ENCODE measurements at places on chromosomes 7 and 10.

DNA sequence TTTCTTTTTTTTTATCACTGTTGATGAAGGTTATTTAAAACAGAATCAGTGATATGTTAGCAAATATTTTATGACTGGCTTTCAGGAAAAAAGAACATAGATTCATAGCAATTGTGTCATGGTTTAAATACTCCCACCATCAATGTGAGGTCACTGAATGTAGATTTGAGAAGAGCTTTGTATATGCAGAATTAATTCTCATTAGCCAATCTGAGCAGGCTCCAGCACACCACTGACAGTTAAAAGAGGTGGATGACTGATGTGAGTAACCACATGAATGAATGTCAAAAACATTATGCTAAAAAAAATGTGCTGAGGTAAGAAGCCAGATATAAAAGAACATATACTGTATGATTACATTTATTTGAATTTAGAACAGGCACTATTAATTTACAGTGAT, 174.8 kb upstream of the KAT6B start:
- no peak for DNase-seq

- DNase-seq, result no peak
Observed at GRCh38 chr7:102302025-102302424, 15.4 kb downstream of the SH2B2 start.

DNA sequence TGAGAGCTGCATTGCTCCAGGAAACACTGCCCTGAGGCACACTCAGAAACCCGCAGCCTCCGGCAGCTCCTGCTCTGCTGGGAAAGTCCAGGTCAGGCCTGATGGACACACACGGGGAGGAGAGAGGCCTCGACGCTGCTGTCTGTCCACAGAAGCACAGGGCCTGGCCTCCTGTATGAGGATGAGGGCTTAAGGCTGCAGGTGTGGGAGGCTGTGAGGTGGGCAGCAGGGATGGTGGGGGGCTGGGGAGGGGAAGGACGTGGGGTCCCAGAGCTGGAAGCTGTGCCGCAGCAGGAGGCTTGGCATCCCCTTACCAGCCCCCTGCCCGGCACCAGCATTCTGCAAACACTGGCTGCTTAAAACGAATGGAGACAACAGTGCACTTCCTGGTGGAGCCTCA, 186.2 kb downstream of the DNAJB6 start:
- DNase-seq, result no peak

DNA sequence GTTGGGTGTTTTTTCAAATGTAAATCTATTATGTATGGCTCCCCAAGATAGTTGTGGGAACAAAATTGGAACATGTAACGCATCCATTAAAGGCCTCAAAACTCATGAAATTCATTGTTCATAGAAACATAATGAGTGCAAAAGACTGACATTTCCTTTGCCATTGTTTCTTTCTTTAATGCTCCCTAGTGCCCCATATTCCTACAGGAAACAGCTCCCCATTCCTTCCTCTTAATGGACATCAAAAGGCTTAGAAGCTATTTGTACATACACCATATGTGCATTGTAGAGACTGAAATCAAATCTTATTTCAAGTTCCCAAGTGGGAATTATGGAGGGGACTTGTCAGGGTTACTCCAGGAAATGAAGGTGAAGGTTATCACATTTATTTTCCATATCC, 139.1 kb downstream of the AHR start:
- no peak for DNase-seq

- DNase-seq, result no peak
Observed at GRCh38 chr7:148515237-148515636, 75.3 kb upstream of the C7orf33 start.

DNA sequence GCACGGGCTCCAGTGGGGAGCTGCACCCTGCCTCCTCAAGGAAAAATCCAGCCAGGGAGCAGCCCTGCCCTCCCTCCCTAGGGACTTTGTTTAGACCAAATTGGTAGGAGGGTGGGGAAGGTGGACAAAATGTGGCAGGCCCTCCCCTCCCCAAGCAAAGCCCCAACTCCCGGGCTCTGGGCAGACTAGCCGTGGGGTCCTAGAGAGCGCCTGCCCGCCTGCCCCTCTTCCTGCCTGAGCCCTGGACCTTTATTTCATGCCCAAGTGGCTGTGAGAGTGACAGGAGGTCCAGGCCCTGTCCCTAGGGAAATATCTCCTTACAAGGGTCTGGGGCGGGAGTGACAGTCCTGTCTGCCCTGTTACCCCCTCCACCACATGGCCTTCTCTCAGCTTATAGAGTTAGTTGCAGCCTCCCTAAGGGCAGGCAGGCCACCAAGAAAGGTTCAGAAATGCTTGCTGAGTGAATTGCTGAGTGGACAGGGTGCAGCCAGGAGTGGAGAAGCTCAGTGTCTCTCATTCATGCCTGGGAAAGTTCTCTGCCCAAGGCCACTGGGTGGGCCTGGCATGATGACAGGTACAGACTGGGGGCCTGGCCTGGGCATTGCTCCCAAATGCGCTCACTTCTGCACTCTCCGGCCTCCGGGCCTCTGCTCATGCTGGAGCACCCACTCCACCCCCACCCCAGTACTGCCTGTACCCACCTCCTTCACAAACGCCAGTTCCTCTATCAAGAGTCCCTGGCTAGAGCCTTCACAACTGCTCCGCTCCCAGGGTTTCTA, 25.2 kb downstream of the DNAJB12 start:
- DNase-seq, result no peak

DNA sequence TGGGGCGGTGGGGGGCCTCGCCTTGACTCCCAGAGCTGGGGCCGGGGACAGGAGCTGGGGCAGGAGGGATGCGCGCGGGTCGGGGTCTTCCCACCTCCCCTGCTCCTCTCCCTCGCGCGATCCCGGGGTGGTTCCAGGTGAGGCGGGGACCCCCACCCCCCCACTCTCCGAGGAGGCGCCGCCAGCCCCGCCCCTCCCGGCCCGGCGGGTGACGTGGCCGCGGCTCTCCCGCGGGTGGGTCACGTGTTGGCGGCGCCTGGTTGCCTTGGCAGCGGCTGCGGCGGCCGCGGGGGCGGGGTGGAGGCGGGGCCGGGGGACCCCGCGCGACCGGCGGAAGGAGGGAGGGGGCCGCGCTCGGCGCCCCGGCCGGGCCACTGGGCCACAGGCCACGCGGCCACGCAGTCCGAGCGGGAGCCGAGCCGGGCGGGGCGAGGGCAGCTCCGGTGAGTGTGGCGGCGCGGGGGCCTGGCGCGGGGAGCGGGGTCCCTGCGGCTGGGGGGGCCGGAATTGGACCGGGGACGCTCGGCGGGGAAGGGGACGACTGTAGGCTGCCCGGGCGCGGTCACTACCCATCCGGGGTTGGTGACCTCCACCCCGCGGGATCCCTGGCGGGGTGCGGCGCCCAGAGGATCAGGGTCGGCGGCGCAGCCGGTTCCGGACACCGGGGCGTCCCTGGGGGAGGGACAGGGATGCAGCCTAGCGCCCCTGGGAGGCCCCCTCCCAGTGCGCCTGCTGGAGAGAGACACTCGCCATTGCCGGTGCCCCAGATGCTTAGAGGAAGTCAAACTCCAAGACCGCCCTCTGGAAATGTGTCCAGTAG, at the start of gene ORAI2:
Gene ORAI2, plus strand, starts transcription at position 357 of the 820 bp plus-strand sequence. CDS start 5,382 bp downstream, outside the sequence.
- DNase-seq, result peak; percentile 91

- no peak for DNase-seq
Observed at GRCh38 chr7:11297126-11297625, 323.5 kb downstream of the PHF14 start.

DNA sequence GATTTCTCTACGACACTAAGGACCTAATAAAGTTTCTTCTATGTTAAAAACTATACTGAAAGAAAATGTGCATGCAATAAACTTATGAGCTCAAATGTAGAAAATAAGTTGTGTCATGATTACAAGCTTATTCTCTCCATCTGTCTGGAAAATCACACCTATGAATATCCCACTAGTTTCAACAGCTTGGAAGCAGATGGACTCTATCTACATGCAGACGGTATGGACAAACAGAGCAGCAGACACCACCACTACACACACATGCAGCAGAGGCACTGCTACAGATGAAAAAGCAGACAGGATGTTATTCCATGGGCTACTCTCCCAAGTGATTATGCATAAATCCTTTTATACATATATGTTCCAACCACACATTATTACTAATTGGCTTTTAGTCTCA, 123.4 kb upstream of the TARP start:
- DNase-seq, result no peak

DNA sequence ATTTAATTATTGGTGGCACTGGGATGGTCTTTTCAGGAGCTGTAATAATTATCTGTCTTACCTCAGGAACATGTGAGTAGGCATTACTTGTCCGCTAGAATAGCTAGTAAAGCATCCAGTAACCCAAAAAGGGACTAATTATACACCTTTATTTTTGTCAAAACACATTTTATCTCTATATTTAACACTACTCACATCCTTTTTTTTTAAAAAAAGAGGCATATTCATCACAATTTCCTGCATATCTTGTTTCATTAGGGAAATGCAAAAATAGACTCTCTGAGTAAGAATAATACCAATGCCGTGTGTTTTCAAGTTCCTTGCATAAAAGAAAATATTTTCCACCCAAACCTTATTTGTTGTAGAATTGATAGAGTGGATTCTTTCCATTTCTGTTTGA, 99.5 kb downstream of the VTI1A start:
- no peak for DNase-seq

DNA sequence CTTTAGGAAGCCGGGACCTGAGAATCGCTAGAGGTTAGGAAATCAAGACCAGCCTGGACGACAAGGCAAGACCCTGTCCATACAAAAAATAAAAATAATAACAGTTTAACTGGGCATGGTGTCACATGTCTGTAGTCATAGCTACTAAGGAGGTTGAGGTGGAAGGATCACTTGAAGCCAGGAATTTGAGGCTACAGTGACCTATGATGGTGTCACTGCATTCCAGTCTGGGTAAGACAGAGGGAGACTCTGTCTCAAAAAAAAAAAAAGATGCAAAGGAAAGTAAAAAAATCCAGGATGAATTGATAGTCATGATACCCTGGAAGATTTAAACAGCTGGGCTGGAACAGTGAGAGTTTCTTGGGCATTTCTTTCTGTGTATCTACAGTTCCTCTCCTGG, 463.2 kb downstream of the GALNT17 start:
- DNase-seq, result no peak

GRCh38 chr10:17729630-17730029, 22.4 kb upstream of the TMEM236 start:
- no peak for DNase-seq

- no peak for DNase-seq
Observed at GRCh38 chr7:29077854-29078253, 68.5 kb downstream of the CPVL start.

- DNase-seq, result no peak
Observed at GRCh38 chr7:148579366-148579765, 11.2 kb upstream of the C7orf33 start.

- DNase-seq, result no peak
Observed at GRCh38 chr7:135299235-135299634, 65.6 kb downstream of the STRA8 start.

GRCh38 chr10:14329746-14330173, 964 bp downstream of the FRMD4A start:
- no peak for DNase-seq

- no peak for DNase-seq
Observed at GRCh38 chr7:55117286-55117685, 98.5 kb downstream of the EGFR start.

DNA sequence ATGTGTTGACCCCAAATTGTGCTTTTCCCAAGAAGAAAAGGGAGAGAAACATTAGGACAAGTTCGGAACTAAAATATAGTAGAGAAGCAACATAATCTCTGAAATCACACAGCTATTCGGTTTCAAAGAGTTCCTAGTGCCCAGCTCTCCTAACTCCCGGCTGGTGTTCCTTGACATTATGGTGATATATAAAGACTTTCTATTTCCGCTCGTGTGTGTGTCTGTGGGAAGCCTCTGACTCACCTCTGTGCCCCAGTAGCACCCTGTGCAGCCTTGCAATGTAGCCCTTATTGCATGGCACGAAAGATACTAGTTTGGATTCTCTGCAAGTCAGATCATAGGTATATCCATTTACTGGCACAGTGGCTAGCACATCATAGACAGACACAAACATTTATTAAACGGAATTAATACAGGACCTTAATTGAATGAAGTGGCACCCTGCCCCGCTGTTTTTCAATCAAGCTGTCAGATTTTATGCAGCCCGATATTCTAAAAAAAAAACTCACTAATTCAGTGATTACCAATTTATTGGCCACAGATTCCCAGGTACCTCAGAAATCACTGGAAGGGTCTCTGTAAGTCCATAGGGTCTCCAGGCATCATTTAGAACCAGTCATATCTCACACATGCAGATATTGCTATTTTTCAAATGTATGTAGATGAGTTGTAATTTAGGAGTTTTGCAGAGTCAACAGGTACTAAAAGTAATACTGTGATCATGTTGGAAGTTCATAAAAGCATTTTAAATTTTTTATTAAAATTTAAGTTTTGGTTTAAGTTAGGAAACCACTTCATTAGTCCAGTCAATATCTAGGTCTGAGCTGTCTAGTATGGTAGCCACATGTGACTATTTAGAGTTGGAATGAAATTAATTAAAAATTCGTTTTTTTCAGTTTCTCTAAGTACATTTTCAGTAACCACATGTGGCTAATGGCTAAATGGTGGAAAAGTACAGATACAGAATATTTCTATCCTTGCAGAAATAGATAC, 43.3 kb downstream of the SFTPD start:
- peak; percentile 11 for DNase-seq

GRCh38 chr7:4157651-4158050, 524.4 kb upstream of the FOXK1 start:
- DNase-seq, result no peak

- DNase-seq, result peak; percentile 66
Observed at GRCh38 chr10:103845972-103846371, 9.4 kb downstream of the SH3PXD2A start.

DNA sequence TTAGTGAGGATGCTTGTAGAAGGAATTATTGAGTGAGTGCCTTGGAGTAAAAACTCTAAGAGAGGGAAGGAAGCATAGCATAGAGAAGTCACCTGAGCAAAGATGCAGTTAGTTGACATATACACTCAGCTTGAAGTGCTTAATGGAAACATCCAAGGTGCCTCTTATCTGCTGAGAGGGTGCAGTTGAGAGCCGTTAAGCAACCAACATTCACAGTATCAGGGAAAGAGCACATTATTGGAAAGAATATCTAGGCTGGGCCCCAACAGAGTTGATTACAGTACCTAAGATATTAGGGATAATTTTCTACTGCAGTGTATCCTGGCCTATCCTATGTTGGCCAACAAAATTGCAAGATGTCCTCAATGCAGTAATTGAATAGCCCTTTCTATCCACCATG, 302.0 kb downstream of the ETV1 start:
- DNase-seq, result no peak

GRCh38 chr10:111650088-111650487, 533.5 kb downstream of the GPAM start:
- no peak for DNase-seq

DNA sequence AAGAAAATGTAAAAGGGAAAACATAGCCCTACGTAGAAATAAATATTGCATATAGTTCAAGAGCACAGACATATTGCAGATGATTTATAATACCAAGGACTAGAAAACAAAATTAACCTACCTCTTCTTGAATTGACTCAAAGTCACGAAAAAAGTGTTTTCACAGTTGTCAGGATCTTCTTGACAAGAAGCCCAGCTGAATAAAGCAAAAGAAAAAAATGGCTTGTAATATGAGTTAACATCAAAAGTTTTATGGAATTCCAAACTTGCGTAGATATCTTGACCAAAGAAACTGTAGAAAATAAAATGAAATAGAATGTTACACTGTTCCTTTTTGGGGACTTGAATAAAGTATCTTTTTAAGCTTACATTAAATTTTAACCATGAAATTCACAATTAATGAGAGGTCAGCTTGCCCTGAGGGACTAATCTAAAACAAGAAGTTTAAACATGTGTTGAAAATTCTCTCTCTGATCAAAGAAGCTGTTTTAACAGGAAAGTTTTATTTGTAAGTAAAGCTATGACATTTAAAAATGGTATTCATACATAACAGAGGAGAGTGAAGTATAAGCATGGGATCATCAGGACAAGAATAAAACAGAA, 133.1 kb upstream of the SEMA3C start:
- DNase-seq, result no peak

GRCh38 chr7:151761231-151761630, 115.7 kb downstream of the PRKAG2 start:
- DNase-seq, result no peak
